Mesenchymal stem cell (in vitro differentiated cells and primary cell): ENCODE measurements at places on chromosomes 7 and 10.

DNA sequence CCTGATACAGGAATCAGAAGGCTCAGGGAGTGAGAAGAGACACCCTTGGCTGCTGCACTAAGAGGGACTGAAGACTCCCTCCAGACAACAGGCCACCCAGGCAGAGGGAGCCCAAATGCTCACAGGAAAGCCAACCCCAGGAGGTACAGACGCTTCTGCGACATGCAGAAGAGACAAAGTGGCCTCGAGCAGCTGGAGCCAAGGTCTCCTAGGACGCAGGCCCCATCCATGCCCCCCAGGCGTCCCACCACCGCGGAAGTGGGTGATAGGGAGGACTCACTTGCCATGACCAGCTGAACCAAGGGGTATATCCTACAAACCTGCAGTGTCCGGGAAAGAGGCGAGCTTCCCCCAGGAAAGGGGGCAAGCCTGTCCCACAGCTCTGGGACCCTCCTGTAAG lies 56.9 kb downstream of the CTBP2 start:
- DNase-seq = no peak

GRCh38 chr7:151179287-151179860 lies 7.7 kb downstream of the ASB10 start:
- DNase-seq = no peak

DNA sequence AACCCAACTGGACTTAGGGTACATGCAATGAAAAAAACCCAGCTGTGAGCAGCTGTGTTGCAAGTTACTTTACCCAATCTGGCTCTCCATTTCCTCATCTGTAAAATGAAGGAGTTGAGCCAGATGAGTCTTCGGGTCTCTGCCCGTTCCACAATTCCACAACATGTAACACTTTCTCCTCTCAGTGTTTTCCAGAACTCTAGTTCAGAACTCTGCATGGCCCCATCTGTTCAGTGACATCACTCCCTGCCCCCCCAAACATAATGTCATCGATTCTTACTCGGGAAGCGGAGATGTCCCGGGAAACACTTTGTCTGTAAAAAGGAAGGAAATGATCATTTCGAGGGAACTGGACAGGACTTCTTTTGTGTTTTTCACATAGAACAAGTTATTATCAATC lies 2.5 kb downstream of the SH3PXD2A start:
- DNase-seq = peak; percentile 81

GRCh38 chr7:111783854-111784253 lies 221.6 kb upstream of the IMMP2L start:
- no peak for DNase-seq

GRCh38 chr7:49714182-49714581 lies 59.3 kb upstream of the VWC2 start:
- DNase-seq = no peak

- DNase-seq = no peak
These were observed 210.8 kb upstream of the TMEM196 start for GRCh38 chr7:19984231-19984632.

DNA sequence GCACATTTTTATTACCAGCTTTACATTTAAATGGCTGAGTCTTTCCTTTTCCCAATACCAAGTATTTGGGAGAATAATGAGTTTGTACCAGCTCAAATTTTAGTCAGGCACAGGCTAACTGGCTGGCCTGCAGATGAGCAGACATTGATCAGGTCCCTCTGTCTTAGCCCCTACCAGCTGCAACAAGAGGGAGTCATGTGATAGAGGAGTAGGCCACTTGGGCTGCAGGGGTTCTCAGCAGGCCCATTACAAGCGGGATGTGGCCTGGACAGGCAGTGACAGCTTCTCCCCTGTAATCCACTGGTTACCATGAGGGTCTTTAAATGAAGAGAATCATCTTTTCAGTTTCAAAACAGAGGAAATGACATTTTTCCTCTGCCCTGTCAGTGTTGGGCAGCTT lies 283.6 kb downstream of the SUGCT start:
- DNase-seq = no peak

GRCh38 chr7:151173386-151174245 lies 6.1 kb upstream of the GBX1 start:
- no peak for DNase-seq
